ENCODE measurements at places on chromosomes 13 and 19. TPM values are rescaled to one million over a fixed set of nuclear protein-coding genes. Genes with fewer than 3 reads are reported as not detected.

Gene CGB2
- polyA plus RNA-seq: not detected

Gene AP1M2
- not detected for polyA plus RNA-seq

Gene CBLC
- polyA plus RNA-seq: not detected

Gene MCF2L
- polyA plus RNA-seq: 1.7 TPM

Gene OVOL3
- not detected for polyA plus RNA-seq

Gene CHAF1A
- 6.9 TPM for polyA plus RNA-seq

Gene RXFP2
- not detected for polyA plus RNA-seq

Gene SRRM5
- polyA plus RNA-seq: not detected

Gene LIN7B
- 8.3 TPM for polyA plus RNA-seq

Gene IL12RB1
- 9.8 TPM for polyA plus RNA-seq

Gene SLC15A1
- not detected for polyA plus RNA-seq

Data from IgD-negative memory B cell (primary cell).